ENCODE measurements at places on chromosomes 11 and 22. TPM values are rescaled to one million over a fixed set of nuclear protein-coding genes. Genes with fewer than 3 reads are reported as not detected.
A peak's percentile ranks its signal among the peaks of the same experiment; 100 is the strongest.

GRCh38 chr11:120881596-120881995 is 142.3 kb upstream of the TBCEL start:
- no peak for DNase-seq
- H3K27me3 ChIP-seq = no peaks in the 10 kb centered on the region
- no peak overlapping the region for H3K27ac ChIP-seq

- no peaks in the 10 kb centered on the region for H3K4me1 ChIP-seq
- no peaks in the 10 kb centered on the region for H3K27me3 ChIP-seq
- H3K4me3 ChIP-seq = no peak overlapping the region
- no peak for DNase-seq
Observed at GRCh38 chr11:32033067-32033466, 57.8 kb upstream of the RCN1 start.

RASGRP2 gene
- total RNA-seq = 30.2 TPM

PLEKHB1 gene
- 10.3 TPM for total RNA-seq

GRCh38 chr11:33774736-33775466 is 581 bp upstream of the FBXO3 start:
- H3K4me3 ChIP-seq = peak overlapping the region; percentile 72
- H3K36me3 ChIP-seq = no peaks in the 10 kb centered on the region
- DNase-seq = no peak
- H3K27ac ChIP-seq = peak overlapping the region; percentile 55
- peaks cover 30% of the 10 kb centered on the region for H3K4me1 ChIP-seq

DNA sequence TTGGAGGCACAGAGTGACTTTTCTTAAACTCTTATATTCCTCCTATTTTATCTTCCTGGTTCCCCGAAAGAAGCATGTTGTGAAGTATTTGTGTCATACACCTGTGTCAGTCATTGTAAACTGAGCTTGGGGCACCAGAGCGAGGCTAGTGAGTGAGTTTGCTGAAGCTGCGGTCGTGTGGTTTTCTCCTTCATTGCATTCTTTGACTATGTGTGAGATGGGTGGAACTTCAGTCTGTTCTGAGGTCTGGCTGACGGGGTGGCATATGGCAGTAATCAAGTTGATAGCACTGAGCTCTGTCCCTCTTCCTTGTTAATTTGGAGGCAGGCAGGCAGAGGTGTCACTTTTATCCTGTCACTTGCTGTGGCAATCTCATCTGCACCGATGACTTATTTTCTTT is 4.2 kb downstream of the VPS26B start:
- DNase-seq = peak; percentile 28
- no peaks in the 10 kb centered on the region for H3K36me3 ChIP-seq
- peaks cover 66% of the 10 kb centered on the region for H3K4me1 ChIP-seq
- no peak overlapping the region for H3K27ac ChIP-seq
- no peak overlapping the region for H3K4me3 ChIP-seq
- no peaks in the 10 kb centered on the region for H3K27me3 ChIP-seq

MPEG1 gene
- total RNA-seq = 1.2 TPM

DNA sequence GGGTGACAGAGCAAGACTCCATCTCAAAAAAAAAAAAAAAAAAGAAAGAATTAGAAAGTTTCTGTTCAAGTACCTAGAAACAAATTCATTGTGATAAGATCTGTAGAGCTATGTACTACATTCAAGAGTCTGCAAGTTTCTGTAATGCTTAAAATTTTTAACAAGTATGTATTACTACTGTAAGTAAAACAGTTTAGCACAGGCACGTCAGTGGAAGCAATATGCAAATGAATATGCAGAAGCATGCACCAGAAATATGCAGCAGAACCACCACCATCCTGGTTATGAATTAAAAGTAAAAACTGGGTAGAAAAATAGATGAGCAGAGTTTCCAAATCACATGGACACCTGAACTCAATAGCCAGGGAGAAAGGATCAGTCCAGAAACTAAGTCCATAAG is 19.3 kb downstream of the SBF2 start:
- DNase-seq = no peak
- no peaks in the 10 kb centered on the region for H3K4me1 ChIP-seq
- no peaks in the 10 kb centered on the region for H3K27me3 ChIP-seq
- no peak overlapping the region for H3K4me3 ChIP-seq
- no peak overlapping the region for H3K27ac ChIP-seq

TUB gene
- total RNA-seq = 0.24 TPM

DNA sequence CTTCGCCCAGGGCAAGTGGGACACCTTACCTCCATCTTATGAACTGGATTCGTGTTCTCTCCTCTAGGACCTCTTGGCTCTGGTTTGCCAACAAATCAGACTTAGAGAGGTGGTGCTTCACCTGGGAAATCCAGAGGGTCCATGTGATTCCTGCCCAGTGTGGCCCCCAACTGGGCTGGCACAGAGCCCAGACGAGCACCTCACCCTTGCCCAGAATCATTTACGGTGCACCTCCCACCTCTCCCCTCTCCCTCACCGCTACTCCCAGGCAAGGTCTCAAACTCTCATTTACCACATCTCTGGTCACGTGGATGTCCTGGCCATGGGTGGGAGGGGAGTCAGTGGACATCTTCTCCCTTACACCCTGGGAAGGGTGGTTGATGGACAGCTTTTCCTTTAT is 1.1 kb downstream of the SPATA19 start:
- H3K27me3 ChIP-seq = no peaks in the 10 kb centered on the region
- no peak overlapping the region for H3K27ac ChIP-seq
- H3K4me3 ChIP-seq = no peak overlapping the region

- no peak overlapping the region for H3K4me3 ChIP-seq
- H3K27me3 ChIP-seq = no peaks in the 10 kb centered on the region
- no peaks in the 10 kb centered on the region for H3K4me1 ChIP-seq
- H3K36me3 ChIP-seq = no peaks in the 10 kb centered on the region
- DNase-seq = no peak
Observed at GRCh38 chr11:12915093-12915492, 94.0 kb upstream of the RASSF10 start.

MRGPRX3 gene
- not detected for total RNA-seq

- no peaks in the 10 kb centered on the region for H3K36me3 ChIP-seq
- DNase-seq = no peak
- no peak overlapping the region for H3K4me3 ChIP-seq
- H3K27ac ChIP-seq = no peak overlapping the region
- no peaks in the 10 kb centered on the region for H3K4me1 ChIP-seq
Observed at GRCh38 chr22:40593460-40594273, 42.9 kb downstream of the MRTFA start.

- H3K27me3 ChIP-seq = no peaks in the 10 kb centered on the region
- no peaks in the 10 kb centered on the region for H3K4me1 ChIP-seq
- no peaks in the 10 kb centered on the region for H3K36me3 ChIP-seq
- H3K27ac ChIP-seq = no peak overlapping the region
Observed at GRCh38 chr11:114366331-114367243, 33.7 kb downstream of the C11orf71 start.

OR10A6 gene
- not detected for total RNA-seq

DNA sequence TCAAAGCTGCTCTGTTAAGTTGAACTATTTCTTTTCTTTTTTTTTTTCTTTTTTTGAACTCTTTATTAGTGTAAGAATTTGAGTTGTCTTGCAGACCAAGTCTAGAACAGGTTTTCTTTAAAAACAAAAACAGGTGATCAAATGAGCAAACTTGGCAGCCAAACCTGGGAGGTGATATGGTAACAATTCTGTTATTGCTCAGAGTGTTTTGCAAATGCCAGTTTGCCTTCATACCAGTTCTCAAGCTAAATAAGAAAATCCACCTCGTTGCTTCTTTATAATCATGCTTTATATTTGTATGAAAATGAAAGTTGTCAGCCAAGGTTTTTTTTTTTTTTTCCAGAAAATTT is 76.9 kb downstream of the DEPDC5 start:
- no peak overlapping the region for H3K4me3 ChIP-seq
- H3K27ac ChIP-seq = no peak overlapping the region
- no peaks in the 10 kb centered on the region for H3K27me3 ChIP-seq
- no peaks in the 10 kb centered on the region for H3K4me1 ChIP-seq

GRCh38 chr11:67548555-67549110 is 25.4 kb upstream of the CABP2 start:
- H3K27me3 ChIP-seq = no peaks in the 10 kb centered on the region
- H3K4me1 ChIP-seq = no peaks in the 10 kb centered on the region
- no peaks in the 10 kb centered on the region for H3K36me3 ChIP-seq
- no peak overlapping the region for H3K27ac ChIP-seq
- no peak for DNase-seq
- H3K4me3 ChIP-seq = no peak overlapping the region

DNA sequence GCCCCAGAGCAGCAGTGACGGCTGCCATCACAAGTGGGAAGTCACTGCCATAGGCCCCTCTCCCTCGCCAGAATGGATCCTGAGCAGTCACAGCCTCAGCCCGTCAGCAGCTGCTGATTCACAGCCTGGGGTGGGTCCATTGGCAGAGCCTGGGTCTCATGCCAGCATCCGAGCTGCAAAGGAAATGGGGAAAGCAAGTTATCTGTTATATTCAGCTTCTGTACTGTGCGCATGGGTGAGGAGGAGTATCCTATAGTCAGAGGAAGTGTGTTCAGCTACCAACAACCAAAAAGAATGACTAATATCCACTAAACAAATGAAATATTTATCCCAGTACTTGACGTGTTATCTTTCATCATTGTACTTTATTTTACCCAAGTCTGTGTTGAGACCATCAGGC is 119.7 kb downstream of the RCN1 start:
- H3K36me3 ChIP-seq = no peaks in the 10 kb centered on the region
- H3K4me3 ChIP-seq = no peak overlapping the region
- no peak for DNase-seq

- peaks cover 16% of the 10 kb centered on the region for H3K27me3 ChIP-seq
- H3K27ac ChIP-seq = no peak overlapping the region
- no peak overlapping the region for H3K4me3 ChIP-seq
- DNase-seq = no peak
- no peaks in the 10 kb centered on the region for H3K36me3 ChIP-seq
Observed at GRCh38 chr11:58905011-58905720, 34.1 kb upstream of the GLYATL1 start.

DNA sequence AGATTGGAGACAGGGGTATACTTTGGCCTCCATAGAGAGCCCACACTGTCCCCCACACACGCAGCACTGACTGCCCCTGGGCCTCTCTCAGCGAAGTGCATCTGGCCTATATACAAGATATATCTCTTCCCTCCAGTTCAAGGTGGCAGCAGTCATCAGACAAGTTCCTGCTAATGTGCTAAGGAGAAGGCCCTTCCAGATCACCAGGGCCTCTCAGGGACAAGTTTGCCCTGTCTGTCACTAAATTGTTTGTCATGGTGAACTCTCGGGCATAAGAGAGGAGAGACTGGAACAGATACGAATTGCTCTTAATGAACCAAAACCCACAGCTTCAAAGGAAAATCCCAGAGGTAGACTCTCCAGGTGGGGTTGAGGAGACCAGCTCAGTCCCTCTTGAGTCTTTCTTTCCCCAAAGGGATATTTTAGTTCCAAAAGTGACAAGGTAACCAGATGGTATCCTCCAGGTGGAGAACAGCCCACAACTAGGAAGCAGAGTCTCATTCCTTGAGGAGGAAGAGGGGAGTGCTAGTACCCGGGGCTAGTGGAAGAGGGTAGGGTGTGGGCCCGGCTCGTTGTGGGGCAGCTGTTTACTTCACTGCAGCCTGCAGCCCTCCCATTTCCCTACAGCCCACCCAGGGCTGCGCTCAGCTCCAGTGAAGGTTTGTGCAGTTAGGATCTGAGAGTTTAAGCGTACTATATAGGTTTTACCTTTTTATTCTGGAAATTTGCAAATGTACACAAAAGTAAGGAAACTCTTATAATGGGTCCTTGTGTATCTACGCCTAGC is 2.2 kb upstream of the SLC35C1 start:
- peaks cover 24% of the 10 kb centered on the region for H3K4me1 ChIP-seq
- H3K4me3 ChIP-seq = no peak overlapping the region
- DNase-seq = no peak
- no peaks in the 10 kb centered on the region for H3K36me3 ChIP-seq
- no peak overlapping the region for H3K27ac ChIP-seq
- H3K27me3 ChIP-seq = no peaks in the 10 kb centered on the region

DNA sequence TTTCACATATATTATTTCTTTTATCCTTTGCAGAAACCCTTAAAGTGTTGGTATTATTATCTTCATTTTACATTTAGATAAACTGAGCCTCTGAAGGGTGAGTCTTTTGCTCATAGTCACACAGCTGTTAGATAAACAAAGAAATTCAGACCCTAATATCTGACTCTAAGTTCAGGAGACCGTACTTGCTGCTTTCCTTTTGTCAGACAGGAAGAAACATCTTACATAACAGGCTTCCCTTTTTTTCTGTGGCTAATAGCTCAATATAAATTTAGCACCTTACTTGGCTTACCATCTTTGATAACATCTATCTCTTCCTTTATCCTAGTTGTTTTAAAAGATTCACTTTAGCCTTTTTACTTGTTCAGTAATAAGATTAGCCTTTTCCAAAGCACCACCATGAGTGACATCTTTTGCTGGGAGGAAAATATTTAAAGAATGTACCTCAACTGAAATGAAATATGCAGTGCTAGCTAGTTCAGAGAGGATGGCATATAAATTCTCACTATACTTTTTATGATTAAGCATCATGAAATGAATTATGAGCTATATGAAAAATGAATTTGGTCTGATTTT is 128.6 kb downstream of the WNT11 start:
- no peak overlapping the region for H3K4me3 ChIP-seq
- no peaks in the 10 kb centered on the region for H3K36me3 ChIP-seq
- H3K27ac ChIP-seq = no peak overlapping the region
- no peaks in the 10 kb centered on the region for H3K27me3 ChIP-seq
- DNase-seq = no peak

GRCh38 chr11:61547246-61547645 is 33.6 kb downstream of the SYT7 start:
- no peak overlapping the region for H3K4me3 ChIP-seq
- H3K4me1 ChIP-seq = no peaks in the 10 kb centered on the region

DNA sequence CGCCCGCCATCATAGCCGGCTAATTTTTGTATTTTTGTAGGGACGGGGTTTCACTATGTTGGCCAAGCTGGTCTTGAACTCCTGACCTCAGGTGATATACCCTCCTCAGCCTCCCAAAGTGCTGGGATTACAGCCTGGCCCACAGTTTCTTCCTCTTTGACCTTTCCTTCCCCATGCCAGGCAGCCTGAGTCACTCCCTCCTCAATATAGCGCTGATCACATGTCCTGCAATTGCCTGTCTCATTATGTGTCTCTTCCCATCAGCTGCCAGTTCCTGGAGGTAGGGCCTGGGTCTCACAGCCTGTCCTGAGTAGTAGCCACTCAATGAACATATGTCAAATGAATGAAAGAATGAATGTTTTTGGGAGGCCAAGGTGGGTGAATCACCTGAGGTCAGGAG is 43.0 kb upstream of the CCDC134 start:
- H3K36me3 ChIP-seq = no peaks in the 10 kb centered on the region
- no peaks in the 10 kb centered on the region for H3K4me1 ChIP-seq
- no peak for DNase-seq

RFPL2 gene
- not detected for total RNA-seq

TCN2 gene
- 0.28 TPM for total RNA-seq

UCP3 gene
- total RNA-seq = 2.9 TPM

DNA sequence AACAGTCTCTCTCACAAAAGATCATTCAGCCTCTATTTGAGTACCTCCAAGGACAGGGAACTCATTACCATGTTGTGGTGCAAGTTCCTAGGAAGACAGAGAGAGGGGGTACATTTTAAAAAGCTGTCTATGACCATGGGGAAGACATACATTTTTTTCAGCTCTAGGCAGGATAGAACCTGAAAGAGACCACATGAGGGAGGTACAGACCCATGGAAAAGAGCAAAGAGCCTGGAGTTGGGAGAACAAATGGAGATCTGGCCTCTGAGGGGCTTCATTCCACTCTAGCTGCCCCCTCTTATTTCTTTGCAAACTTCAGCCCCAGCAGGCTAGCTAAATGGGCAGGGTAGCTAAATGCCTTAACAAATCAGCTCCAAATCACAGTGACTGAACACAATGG is 36.3 kb downstream of the KCNC1 start:
- DNase-seq = no peak
- H3K4me1 ChIP-seq = no peaks in the 10 kb centered on the region
- H3K36me3 ChIP-seq = no peaks in the 10 kb centered on the region
- no peak overlapping the region for H3K27ac ChIP-seq
- H3K27me3 ChIP-seq = no peaks in the 10 kb centered on the region

BARX2 gene
- not detected for total RNA-seq
